ENCODE measurements at places on chromosomes 1 and 21.

DNA sequence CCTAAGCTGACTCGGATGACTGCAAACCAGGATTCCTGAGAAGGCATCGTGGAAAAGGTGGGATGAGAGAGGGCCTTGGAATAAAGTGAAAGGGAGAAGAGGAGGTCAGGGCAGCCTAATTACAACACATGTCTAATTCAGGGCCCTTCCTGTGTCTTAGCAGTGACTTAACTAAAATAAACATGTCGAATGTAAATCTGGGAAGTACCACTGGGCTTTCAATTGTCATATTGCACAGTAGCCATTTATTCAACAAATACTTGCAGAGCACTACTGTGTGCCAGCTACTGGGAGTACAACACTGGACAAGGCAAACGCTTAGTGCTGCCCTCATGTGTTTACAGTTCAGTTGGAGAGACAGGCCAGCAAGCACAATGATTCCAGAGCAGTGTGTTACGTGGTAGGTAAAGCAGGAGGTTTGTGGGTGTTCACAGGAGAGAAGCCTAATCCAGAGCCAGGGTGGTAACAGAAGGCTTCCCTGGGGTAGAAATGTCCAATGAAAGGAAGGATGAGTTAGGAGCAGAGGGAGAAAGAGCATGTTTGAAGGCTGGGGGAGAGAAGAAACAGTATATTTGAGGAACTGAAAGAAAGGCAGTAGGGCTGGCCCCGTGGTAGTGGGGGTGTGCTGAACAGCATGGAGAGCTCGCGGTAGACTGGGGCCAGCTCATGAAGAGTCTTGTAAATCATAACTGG lies 38.0 kb upstream of the RASAL2 start:
- no peak for DNase-seq

- DNase-seq, result no peak
These were observed 35.7 kb downstream of the ZBTB8B start for GRCh38 chr1:32500387-32501209.

DNA sequence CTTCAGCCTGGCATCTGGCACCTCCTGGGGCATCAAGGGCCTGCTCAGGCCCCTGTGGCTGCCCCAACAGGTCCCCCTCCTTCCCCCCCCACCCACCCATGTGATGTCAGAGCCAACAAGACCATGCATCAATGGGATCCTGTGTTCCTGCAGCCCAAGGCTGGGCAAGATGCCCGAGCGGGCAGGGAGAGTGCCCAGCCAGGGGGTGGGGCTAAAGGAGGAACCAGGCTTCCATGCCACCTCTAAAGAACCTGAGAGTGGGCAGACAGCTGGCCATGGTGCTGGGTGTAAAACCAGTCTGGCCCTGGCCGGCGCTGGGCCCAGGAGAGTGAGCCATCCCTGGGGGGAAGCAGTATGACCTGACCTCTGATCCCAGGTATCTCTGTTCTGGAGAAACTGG lies 7.6 kb downstream of the COL16A1 start:
- no peak for DNase-seq

GRCh38 chr21:21028275-21028820 lies 30.1 kb downstream of the NCAM2 start:
- DNase-seq, result no peak

DNA sequence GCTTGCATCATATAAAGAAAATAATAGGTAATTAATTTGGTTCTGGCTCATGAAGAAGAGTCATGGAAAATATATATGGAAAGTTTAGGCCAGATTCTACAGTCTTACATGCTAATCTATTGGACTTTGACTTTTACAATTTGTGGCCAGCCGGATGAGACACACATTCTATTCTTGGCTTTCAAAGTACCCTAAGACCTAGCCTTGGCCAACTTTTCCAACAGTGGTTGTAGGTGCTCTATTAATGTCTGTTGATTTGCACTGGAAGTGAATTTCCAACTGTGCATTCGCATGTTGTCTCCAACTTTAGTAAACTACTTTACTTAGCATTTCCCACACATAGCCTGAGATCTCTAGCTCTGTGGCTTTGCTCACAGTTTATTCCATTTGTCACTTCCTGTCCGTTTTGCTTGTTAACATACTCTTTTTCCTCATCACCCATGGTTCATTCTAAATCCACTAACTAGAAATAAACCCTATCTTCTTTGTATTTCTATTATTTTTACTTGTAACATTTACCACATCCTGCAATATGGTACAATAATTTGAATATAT lies 644.0 kb downstream of the PTPRC start:
- no peak for DNase-seq

- no peak for DNase-seq
These were observed 499.7 kb downstream of the RWDD3 start for GRCh38 chr1:95733671-95734070.

GRCh38 chr1:247367786-247368422 lies 36.2 kb upstream of the ZNF496 start:
- DNase-seq, result no peak

- DNase-seq, result no peak
These were observed 52.1 kb downstream of the PGM1 start for GRCh38 chr1:63645317-63645716.

- DNase-seq, result no peak
These were observed 7.1 kb upstream of the ACTA1 start for GRCh38 chr1:229440851-229441537.
